ENCODE measurements at places on chromosomes 2 and 18.

GRCh38 chr2:22487541-22487940 lies 897.4 kb upstream of the KLHL29 start:
- no peak for DNase-seq

DNA sequence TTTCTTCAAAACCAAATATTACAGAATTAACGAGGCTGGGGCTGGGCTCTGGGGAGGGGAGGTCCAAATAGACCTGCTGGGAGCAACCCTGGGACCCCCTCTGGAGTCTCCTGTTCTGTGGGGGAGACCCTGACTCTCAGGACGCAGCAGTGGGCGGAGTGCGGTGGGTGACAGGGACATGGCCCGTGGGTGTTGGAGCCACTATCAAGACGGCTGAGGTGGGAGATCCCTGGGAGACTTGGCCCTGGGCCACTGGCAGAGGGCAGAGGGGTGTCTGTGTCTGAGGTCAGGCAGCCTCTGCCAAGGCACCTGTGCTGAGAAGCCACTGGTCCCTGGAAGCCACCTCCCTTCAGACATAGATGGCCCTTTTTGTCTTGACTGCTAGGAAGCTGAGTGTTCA lies 79.5 kb upstream of the CTDP1 start:
- no peak for DNase-seq

DNA sequence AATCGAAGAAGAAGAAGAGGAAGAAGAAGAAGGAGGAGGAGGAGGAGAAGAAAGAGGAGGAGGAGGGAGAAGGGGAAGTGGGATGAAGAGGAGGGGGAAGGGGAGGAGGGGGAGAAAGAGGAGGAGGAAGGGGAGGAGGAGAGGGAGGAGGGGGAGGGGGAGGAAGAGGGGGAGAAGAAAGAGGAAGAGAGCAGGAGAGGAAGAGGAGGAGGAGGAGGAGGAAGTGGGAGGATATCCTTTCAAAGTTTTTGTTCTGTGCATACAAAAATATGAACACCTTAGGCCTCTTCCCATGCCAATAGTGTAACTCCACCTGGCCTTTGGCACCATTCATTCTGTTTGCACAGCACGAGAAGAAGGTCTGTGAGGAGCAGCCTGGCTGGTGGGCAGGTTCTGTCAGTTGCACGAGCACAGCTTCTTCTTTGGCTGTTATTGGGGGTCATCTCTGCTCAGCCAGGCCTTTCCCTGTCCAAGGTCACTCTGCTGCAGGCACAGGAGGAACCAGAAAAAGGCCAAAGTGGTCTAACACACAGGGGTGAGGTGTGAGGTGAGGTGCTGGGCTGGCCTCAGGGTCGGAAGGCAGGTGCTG lies 25.8 kb upstream of the PLB1 start:
- DNase-seq = no peak

- no peak for DNase-seq
These were observed 67.5 kb downstream of the TANC1 start for GRCh38 chr2:159035790-159036411.

- no peak for DNase-seq
These were observed 4.3 kb downstream of the EPB41L5 start for GRCh38 chr2:120017201-120017600.

GRCh38 chr18:23802817-23803216 lies 113.6 kb downstream of the LAMA3 start:
- no peak for DNase-seq

DNA sequence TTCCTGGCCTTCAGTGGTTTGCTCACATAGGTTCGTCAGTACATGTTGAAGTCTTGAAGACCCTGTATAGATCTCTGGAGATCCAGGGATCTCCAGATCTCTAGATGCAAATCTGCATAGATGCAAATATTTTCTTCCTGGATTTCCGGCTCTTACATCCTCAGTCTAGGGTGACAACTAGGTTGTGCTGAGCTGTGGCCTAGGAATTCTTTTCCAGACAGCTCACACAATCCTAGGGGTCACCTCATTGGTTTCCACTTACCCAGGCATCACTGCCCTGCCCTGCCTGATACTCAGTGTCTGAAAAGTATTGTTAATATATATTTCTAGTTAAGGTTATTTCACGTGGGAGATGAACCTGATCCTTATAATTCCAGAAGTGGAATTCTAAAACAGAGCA lies 105.1 kb upstream of the TTC27 start:
- DNase-seq = no peak

DNA sequence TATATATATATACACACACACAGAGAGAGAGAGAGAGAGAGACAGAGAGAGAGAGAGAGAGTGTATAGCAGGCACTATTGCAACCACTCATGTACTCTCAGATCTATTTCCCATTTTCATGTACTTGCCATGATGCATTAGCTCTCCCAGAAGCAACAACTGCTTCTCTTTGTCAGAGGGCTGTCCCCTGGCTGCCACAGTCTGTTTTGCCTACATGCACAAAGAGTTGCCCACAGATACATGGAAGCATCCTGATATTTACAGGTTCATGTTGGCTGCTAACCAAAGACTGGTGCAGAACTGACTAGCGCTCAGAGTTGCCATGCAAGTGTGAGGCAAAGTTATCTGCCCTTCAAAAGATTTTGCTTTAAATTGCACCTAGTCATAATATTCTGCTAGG lies 469.3 kb upstream of the ZNF804A start:
- DNase-seq = no peak

DNA sequence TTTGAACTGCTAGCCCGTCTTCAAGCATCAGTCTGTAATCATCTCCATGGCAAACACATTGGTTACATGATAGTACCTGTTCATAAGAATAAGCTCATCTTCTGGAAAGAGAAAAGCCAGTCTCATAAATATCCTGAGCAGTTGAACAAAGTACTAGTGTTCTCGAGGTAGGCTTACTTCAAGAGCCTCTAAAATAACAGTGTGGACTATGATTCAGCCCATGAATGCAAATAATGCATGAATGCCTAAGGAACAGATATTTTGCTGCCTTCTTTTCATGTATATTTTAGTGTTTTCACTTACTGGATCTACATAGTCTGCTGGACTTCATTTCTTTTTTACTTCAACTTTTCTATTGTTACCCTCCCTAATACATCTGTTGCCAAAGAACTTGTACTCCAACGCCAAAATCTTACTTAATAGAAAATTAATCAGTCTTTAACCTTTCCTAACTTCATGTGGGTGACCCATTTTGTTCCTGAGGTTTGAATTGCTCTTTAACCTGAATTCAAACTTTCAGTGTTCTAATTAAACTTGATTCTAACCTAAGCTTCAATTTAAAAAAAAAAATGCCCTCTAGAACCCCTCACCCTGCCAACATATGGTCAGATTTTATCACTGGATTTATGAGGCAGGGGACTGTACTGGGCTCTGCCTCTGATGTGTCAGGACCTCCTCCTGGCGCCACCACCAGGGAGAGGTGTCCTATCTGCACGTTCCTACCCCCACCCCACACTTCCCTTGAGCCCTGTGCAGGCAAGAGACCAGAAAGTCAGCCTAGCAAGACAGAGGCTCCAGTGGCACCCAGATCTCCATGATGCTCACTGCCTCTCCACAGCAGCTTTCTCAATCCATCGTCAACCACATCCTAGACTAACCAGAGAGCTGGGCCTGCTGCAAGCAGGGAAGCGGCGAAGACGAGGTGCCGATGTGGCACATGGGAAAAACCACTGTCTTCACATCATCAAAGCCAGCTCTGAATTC lies 264.7 kb upstream of the ID2 start:
- DNase-seq = no peak

- no peak for DNase-seq
These were observed 415.5 kb downstream of the LRATD1 start for GRCh38 chr2:15048000-15048399.

DNA sequence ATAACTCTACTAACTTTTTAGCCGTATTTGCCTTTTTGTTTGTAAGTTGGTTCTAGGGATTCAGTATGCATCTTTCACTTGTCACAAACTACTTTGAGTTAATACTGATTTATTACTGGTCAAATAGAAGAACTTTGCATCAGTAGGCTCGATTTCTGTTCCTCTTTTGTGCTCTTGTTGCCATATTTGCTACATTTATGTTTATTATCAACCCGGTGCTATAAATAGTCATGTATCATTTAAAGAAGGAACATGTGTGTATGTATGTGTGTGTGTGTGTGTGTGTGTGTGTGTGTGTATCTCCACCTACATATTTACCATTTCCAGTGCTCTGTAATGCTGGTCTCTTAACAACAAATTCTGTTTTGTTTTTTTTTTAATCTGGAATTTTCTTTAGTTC lies 79.6 kb upstream of the B3GNT7 start:
- DNase-seq = no peak

DNA sequence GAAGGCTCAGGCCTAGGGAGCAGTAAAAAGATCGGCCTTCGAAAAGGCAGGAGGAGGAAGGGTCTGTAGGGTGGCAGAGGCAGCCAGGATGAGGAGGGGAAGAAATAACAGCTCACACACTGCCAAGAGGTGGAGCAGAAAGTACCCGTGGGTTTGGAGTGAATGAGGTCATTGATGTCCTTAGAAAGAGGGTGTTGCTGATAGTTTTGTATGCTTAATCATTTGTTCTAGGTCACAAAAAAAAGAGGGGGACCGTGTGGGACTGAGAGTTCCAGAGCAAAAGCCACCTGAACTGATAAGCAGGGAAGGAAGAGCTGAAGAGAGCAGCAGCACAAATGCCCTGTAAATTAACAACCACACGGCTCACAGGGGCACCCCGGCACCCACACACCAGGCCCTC lies 140.4 kb downstream of the FAM161A start:
- DNase-seq = no peak

GRCh38 chr2:134774786-134775641 lies 56.2 kb upstream of the TMEM163 start:
- no peak for DNase-seq

DNA sequence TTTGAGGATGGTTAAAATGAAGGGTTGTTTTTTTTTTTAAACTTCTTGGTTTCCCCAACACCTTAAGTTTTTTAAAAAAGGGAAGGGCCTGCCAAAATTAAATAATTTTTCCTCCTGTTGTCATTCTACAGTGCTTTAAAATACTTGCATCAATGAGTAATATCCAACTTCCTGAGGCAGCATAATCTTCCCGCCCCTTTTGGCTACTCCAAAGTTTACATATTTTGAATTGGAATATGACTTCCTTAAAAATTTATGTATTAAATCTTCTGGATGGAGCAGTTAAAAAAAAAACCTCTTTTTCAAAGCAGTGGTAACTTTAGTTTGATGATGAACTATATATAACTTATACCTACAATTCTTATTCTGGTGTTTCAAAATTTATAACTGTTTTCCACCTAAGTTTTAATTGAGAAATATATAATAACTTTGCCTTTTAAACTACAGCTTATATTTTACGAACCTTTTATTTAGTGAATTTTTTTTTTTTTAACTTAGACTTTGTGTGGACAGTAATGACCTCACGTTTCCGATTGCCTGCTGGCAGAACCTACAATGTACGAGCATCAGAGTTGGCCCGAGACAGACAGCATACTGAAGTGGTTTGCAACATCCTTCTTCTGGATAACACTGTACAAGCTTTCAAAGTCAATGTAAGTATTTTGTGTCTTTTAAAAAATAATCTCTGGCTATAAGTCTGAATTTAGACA lies 49.8 kb downstream of the PTPN4 start:
- DNase-seq = no peak

DNA sequence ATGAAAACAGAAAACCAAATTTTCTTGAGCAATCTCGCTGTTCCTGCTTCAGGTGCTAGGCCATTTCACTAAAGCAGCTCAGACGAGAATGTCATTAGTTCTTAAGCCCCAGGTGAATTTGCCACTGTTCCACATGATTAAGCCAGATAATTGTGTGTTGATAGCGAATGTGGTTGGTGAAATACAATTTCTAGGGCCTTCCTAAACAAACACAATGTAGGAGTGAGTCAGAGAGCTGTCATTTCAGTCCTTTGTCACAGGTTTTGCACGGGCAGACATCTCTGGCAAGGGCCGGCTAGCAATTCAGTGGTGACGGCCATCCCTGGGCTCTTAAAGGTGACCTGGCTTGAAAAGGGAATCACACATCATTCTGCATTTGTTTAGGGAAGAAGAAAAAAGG lies 170.7 kb downstream of the TMEM182 start:
- DNase-seq = no peak

GRCh38 chr2:203612246-203612645 lies 77.1 kb upstream of the RAPH1 start:
- DNase-seq = no peak

- no peak for DNase-seq
These were observed 35.8 kb upstream of the FIGN start for GRCh38 chr2:163771596-163771995.

- DNase-seq = no peak
These were observed 244.0 kb upstream of the HS6ST1 start for GRCh38 chr2:128562471-128563347.

GRCh38 chr2:27024812-27025211 lies 8.0 kb upstream of the TMEM214 start:
- DNase-seq = no peak

DNA sequence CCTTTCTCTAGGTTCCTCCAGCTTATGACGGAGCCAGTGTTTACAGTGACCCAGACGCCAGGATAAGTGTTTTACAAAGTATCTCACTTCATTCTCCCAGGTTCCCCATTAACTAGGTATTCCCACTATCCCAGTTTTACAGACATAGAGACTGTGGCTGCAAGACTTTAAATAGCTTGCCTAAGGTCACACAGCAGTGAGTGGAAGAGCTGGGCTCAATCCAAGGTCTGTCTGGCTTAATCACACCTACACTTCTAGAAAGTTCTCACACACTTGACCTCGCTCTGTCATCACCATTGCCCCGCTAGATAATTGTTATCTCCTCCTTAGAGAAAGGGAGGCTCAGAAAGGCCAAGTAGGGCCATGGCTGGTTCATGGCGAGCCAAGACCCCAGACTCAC lies 110.2 kb downstream of the ANTXR1 start:
- DNase-seq = no peak

DNA sequence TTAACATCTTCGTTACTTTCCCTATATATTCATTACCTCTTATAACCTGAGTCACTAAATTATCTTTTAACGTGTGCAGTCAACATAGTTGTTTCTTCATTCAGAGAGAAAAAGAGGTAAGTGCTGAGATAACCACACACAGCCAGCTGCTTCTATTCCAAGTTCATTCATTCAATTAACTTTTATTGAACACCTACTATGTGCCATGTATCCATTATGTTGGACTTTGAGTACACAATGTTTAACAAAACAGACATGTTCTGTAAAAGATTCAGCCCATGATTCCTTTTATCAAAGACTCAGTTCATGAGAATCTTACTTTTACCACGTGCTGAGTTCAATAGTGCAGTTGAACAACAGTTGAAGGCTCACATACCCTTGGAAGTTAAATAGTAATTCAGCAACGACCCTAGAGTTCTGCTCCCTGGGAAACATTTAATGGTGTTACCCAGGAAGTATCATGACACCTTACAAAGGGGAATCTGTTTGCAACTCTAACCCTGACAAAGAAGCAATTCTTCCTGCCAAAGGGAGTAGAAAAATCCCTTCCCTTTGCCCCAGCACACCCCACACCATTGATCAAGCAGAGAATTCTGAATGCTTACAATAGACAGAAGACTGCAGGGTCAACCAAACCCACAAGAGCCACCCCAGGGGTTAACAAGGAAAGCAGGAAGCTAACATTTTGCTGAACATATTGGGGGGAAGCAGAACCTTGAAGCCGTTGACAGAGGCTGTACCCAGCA lies 595.8 kb downstream of the STK39 start:
- no peak for DNase-seq

DNA sequence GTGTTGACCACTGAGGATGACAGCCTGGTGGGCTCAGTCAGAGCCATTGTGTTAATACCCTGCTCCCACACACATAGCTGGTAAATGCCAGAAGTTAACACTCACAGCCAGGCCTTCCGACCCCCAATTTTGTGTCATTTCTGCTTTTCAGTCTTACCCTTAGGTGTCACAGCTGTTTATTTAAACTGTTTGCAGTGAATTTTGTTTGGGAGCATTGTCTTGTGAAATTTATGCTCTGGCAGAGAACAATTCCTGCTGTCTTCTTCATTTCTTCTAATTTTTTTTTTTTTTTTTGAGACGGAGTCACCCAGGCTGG lies 8.2 kb downstream of the LPIN1 start:
- DNase-seq = no peak
